ENCODE measurements at places on chromosomes 16 and 17.

- H3K4me3 ChIP-seq, result no peak overlapping the region
- no peak for DNase-seq
- H3K36me3 ChIP-seq, result peaks cover 10% of the 10 kb centered on the region
- no peaks in the 10 kb centered on the region for H3K27me3 ChIP-seq
- H3K27ac ChIP-seq, result no peak overlapping the region
- H3K4me1 ChIP-seq, result no peaks in the 10 kb centered on the region
Observed at GRCh38 chr16:19240494-19240893, 45.0 kb upstream of the CLEC19A start.

- peaks cover 14% of the 10 kb centered on the region for H3K27me3 ChIP-seq
- H3K36me3 ChIP-seq, result no peaks in the 10 kb centered on the region
- H3K4me3 ChIP-seq, result no peak overlapping the region
- H3K27ac ChIP-seq, result no peak overlapping the region
- DNase-seq, result no peak
- H3K4me1 ChIP-seq, result no peaks in the 10 kb centered on the region
Observed at GRCh38 chr17:74385201-74385600, 17.9 kb downstream of the GPR142 start.

DNA sequence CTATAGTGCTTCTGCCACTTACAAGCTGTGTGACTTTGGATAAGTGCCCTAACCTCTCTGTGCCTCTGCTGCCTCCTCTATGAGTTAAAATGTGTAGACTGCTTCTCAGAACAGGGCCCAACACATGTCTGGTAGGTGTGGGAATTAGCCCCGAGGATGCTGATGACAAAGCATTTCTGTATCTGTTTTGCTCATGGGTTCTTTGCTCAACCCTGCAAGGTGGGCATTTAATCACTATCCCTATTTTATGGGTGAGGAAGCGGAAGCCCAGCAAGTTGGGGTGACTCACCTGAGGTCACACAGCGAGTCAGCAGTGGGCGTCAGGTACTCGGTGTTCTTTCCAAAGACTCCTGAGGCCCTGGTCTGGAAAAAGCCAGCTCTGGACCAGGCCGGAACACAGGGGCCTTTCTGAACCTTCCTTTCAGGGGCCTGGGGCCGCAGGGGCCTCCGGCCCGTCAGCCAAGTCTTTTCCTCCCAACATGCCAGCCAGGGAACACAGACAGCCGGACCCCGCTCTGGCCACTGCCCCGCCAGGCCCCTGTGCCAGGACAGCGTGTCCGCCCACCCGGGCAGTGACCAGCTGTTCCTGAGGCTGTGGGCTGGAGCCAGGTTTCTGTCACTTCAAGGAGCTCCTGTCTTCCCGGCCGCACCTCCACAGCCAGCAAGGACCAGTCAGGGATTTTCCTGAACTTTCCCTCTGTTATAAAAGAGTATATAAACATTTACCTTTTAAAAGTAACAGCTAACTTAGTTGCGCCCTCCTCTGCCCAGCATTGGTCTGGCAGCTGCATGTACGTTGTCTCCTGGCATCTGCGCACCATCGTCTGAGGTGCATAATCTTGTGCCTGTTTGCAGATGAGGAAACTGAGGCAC, 62.5 kb downstream of the SREBF1 start:
- no peak for DNase-seq
- no peaks in the 10 kb centered on the region for H3K36me3 ChIP-seq
- no peak overlapping the region for H3K4me3 ChIP-seq
- peaks cover 12% of the 10 kb centered on the region for H3K4me1 ChIP-seq
- no peak overlapping the region for H3K27ac ChIP-seq

- no peak for DNase-seq
- peaks cover 55% of the 10 kb centered on the region for H3K4me1 ChIP-seq
- peak overlapping the region; percentile 92 for H3K27ac ChIP-seq
- peak overlapping the region; percentile 97 for H3K4me3 ChIP-seq
Observed at GRCh38 chr17:50146230-50146926, 4.1 kb downstream of the PPP1R9B start.

DNA sequence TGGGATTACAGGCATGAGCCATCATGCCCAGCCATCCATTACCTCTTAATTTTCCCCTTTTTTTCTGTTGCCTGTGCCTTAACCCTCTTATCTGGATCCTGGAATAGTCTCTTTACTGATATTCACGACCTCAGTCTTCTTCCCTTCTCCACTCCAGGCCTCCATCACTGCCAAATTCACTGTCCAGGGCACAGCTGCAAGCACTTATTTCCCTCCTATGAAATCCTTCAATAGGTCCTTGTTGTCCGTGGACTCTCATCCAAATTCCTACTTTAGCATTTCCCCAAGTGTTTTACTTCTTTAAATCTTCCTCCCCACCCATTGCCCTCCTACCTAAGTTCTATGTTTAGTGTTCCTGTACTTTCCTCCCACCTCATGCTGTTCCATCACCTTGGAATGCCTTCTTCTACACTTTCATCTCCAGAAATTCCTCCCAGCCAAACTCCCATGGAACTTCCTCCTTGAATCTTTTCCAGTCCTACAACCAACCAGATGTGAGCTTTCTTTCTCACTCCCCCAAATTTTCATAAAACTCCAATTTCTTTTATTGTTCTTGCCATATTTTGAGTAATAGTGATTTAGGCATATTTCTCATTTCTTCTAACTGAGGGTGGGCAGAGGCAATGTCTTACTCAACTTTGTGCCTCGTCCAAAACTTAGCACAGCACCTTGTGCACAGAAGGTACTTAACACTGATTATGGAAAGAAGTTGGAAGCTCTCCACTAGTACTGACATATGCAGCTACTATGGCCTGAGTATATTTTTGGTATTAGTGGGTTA, 35.3 kb downstream of the FAM20A start:
- no peaks in the 10 kb centered on the region for H3K36me3 ChIP-seq
- no peak for DNase-seq
- H3K27ac ChIP-seq, result no peak overlapping the region
- peaks cover 5% of the 10 kb centered on the region for H3K27me3 ChIP-seq

- no peaks in the 10 kb centered on the region for H3K27me3 ChIP-seq
- H3K36me3 ChIP-seq, result peaks cover 38% of the 10 kb centered on the region
- DNase-seq, result no peak
Observed at GRCh38 chr16:84087466-84088151, 29.1 kb downstream of the MBTPS1 start.

- peak overlapping the region; percentile 58 for H3K4me3 ChIP-seq
- no peak overlapping the region for H3K27ac ChIP-seq
- no peak for DNase-seq
- H3K4me1 ChIP-seq, result peaks cover 35% of the 10 kb centered on the region
Observed at GRCh38 chr17:61457226-61457983, 5.2 kb downstream of the TBX4 start.

DNA sequence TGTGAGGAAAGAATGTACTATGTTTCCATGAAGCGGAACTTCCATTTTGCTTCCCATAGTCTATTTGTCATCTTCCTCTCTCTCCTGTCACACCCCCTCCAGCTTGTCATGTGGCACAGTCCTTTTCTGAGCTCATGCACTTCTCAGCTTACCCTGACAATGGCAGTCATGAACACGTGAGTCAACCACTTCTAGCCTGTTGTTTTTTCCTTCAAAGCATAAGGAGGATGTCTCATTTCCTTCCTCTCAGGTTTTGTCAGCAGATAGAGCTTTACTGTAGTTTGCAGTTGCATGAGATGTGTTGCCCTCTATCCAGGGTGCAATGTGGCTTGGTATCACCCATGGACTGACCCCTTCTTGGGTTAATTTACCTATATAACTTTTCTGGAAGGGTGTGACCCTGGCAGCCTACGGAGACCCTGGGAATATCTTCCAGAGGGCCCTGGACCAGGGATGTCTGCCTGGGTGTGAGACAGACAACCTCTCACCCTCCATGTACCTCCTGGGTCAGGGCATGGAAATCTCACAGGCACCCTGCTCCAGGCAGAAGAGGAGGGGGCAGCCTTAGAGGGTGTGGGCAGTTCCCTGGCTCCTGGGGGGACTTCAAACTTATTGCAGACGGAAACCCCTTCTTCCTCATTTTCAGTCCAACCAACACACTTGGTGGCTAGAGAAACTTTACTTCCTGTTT, 4.0 kb upstream of the ZNF267 start:
- no peaks in the 10 kb centered on the region for H3K36me3 ChIP-seq
- H3K27ac ChIP-seq, result peak overlapping the region; percentile 83
- peak overlapping the region; percentile 65 for H3K4me3 ChIP-seq
- H3K4me1 ChIP-seq, result peaks cover 30% of the 10 kb centered on the region
- peak; percentile 39 for DNase-seq
- H3K27me3 ChIP-seq, result no peaks in the 10 kb centered on the region

DNA sequence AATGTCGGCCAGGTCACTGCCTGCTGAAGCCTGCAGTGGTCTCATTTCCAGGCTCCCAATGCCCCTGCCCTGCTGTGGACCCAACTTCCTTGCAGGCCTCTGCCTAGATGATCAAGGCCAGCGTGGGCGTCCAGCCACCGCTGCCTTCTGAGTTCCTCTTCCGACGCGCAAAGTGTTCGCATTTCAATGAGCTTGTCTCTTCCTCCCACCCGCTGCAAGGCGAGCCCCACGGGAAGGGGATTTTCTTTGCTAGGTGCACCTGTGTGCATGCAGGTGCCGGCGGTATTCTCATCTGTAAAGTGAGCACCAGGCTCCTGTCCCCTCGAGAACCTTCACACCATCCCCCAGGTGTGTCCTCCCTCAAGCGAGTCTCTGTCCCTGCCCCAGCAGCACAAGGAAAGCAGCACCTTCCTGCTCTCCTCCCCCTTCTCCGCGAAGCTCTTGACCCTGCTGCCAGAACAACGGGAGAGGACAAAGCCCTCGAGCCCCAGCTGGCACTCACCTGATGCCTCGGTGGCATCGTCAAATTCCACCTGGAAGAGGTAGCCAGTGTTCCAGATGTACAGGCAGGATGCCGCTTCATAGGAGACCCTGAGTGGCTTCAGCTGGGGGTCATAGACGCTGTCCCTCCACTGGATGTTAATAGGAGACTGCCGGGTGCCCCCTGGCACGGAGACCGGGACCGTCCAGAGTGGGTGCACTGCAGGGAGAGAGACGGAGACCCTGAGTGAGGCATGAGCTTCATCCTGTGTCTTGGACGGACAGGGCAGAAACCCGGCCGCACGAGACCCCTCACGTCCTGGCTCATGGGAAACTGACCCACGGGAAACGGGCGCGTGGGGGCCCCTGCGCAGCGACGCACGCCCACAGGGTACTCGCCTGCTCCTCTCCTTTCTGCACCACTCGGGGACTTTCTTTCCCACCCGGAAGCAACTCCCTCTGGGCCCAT, 9.8 kb downstream of the CA5A start:
- H3K4me1 ChIP-seq, result peaks cover 25% of the 10 kb centered on the region
- peak overlapping the region; percentile 62 for H3K27ac ChIP-seq

- no peaks in the 10 kb centered on the region for H3K4me1 ChIP-seq
- DNase-seq, result no peak
- no peak overlapping the region for H3K4me3 ChIP-seq
- H3K27me3 ChIP-seq, result no peaks in the 10 kb centered on the region
- no peaks in the 10 kb centered on the region for H3K36me3 ChIP-seq
Observed at GRCh38 chr17:64679710-64680216, 17.7 kb upstream of the SMURF2 start.

DNA sequence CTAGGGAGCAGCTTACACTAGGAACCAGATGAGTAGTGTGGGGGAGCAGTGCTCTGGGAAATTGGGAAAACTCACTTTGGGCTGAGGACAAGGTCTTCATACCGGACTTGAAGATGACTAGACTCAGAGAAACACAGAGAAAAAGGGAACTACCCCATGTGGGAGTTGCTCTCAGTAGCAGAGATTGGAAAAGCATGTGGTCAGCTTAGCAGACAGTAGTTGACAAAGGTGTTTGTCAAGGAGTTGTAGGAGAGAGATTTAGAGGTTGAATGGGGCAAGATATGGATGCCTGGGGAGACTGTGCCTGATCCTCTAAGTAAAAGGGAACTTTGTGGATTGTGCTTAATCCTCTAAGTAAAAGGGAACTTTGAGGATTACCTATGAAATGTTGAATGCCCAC, 194.5 kb upstream of the COX10 start:
- peaks cover 9% of the 10 kb centered on the region for H3K36me3 ChIP-seq
- no peaks in the 10 kb centered on the region for H3K27me3 ChIP-seq
- H3K4me1 ChIP-seq, result no peaks in the 10 kb centered on the region
- no peak overlapping the region for H3K27ac ChIP-seq

- no peak for DNase-seq
- H3K4me1 ChIP-seq, result peaks cover 41% of the 10 kb centered on the region
- H3K27ac ChIP-seq, result peak overlapping the region; percentile 91
- peaks cover 2% of the 10 kb centered on the region for H3K36me3 ChIP-seq
- no peaks in the 10 kb centered on the region for H3K27me3 ChIP-seq
- H3K4me3 ChIP-seq, result peak overlapping the region; percentile 98
Observed at GRCh38 chr17:31509095-31509804, 117.8 kb downstream of the RAB11FIP4 start.

- no peaks in the 10 kb centered on the region for H3K4me1 ChIP-seq
- no peaks in the 10 kb centered on the region for H3K36me3 ChIP-seq
- no peaks in the 10 kb centered on the region for H3K27me3 ChIP-seq
- H3K4me3 ChIP-seq, result no peak overlapping the region
Observed at GRCh38 chr16:407253-407652, 5.6 kb downstream of the DECR2 start.

GRCh38 chr16:85341972-85342695, 229.9 kb upstream of the CIBAR2 start:
- peaks cover 30% of the 10 kb centered on the region for H3K27me3 ChIP-seq
- no peaks in the 10 kb centered on the region for H3K36me3 ChIP-seq
- peaks cover 5% of the 10 kb centered on the region for H3K4me1 ChIP-seq
- no peak overlapping the region for H3K27ac ChIP-seq
- H3K4me3 ChIP-seq, result no peak overlapping the region
- DNase-seq, result no peak

GRCh38 chr16:83899272-83899897, 470 bp downstream of the MLYCD start:
- H3K4me3 ChIP-seq, result peak overlapping the region; percentile 95
- peak overlapping the region; percentile 87 for H3K27ac ChIP-seq
- peak; percentile 20 for DNase-seq
- H3K4me1 ChIP-seq, result peaks cover 28% of the 10 kb centered on the region
- H3K27me3 ChIP-seq, result no peaks in the 10 kb centered on the region

DNA sequence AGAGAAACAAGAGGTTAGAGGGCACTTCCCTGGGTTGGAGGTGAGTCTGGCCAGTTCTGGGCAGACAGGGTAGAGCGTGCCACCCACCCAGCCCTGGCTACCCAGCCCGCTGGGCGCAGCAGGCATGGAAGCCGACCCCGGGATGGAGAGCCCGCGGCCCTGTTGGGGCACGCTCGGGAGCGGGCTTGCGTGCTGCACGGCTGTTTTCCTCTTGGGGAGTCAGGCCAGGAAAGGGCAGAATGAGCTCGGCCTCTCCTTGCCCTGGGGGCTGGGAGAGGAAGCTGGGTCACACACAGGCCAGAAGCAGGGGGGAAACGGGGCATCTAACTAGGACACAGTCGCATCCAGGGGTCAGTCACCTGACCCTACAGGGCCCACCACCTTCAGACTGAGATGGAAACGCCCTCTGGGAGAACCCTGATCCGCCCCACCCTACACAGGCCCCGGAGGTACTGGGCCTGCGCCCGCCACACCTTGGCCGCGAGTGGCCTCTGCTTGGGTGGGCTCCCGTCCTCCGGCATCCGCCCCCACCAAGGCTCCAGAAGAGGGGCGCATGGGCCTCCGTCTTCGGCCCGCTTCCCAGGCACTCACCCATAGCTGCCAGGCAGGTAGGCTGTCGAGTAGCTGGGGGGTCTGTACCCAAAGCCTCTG, 1.2 kb downstream of the SOX15 start:
- H3K27ac ChIP-seq, result no peak overlapping the region
- H3K27me3 ChIP-seq, result no peaks in the 10 kb centered on the region
- peaks cover 8% of the 10 kb centered on the region for H3K4me1 ChIP-seq
- peaks cover 24% of the 10 kb centered on the region for H3K36me3 ChIP-seq
- no peak for DNase-seq

- no peak for DNase-seq
- H3K27me3 ChIP-seq, result peaks cover 5% of the 10 kb centered on the region
Observed at GRCh38 chr17:19385521-19385983, 1.4 kb downstream of the MFAP4 start.

GRCh38 chr17:29682987-29683386, 60.3 kb upstream of the CORO6 start:
- no peaks in the 10 kb centered on the region for H3K27me3 ChIP-seq
- DNase-seq, result no peak
- H3K4me1 ChIP-seq, result peaks cover 10% of the 10 kb centered on the region
- H3K27ac ChIP-seq, result peak overlapping the region; percentile 71
- H3K4me3 ChIP-seq, result no peak overlapping the region
